ENCODE measurements at places on chromosomes 1 and 21.

- no peak for DNase-seq
- H3K27ac ChIP-seq = no peak overlapping the region
- no peak overlapping the region for H3K4me3 ChIP-seq
- H3K4me1 ChIP-seq = peaks cover 23% of the 10 kb centered on the region
- H3K27me3 ChIP-seq = no peaks in the 10 kb centered on the region
These were observed 29.7 kb downstream of the SLC45A1 start for GRCh38 chr1:8347635-8348034.

- no peak overlapping the region for H3K27ac ChIP-seq
- peaks cover 5% of the 10 kb centered on the region for H3K36me3 ChIP-seq
- H3K4me3 ChIP-seq = no peak overlapping the region
These were observed 4.0 kb downstream of the RGS16 start for GRCh38 chr1:182600036-182600713.

DNA sequence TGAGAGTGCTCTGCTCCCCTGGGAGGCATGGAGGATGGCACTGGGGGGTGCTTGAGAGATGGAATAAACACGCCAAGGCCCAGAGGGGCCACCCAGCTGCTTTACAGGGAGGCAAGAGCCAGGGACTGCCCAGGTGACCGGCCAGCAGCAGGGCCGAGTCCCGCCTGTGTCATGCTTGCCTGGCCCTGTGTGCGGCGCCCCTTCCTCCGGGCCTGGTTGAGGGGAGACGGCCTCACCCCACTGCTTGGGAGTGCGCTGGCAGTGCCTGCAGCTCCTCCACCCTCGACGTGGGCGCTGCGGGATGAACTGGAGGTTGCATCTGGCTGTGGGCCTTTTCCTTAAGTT lies 33.1 kb upstream of the COL6A2 start:
- H3K4me3 ChIP-seq = no peak overlapping the region
- H3K27me3 ChIP-seq = peaks cover 4% of the 10 kb centered on the region
- peak overlapping the region; percentile 68 for H3K27ac ChIP-seq

DNA sequence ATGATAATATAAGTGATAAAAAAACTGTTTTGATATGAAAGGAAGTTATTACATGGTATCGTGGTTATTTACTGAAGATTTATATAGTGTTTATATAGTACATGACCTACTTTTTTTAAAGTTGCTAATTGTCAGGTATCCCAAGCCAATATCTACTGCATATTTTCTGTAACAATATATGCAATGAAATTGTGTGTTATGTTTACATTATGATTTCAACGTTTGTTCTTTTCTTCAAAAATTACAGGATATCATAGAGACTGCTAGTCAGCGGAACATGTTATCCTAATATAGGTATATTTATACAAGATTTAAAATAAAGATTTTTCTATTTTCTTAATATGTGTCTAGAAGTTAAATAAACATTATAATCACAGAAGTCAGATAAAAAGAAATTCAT lies 167.5 kb upstream of the DPYD start:
- DNase-seq = no peak
- H3K27ac ChIP-seq = no peak overlapping the region
- H3K36me3 ChIP-seq = no peaks in the 10 kb centered on the region
- no peaks in the 10 kb centered on the region for H3K27me3 ChIP-seq
- no peak overlapping the region for H3K4me3 ChIP-seq

DNA sequence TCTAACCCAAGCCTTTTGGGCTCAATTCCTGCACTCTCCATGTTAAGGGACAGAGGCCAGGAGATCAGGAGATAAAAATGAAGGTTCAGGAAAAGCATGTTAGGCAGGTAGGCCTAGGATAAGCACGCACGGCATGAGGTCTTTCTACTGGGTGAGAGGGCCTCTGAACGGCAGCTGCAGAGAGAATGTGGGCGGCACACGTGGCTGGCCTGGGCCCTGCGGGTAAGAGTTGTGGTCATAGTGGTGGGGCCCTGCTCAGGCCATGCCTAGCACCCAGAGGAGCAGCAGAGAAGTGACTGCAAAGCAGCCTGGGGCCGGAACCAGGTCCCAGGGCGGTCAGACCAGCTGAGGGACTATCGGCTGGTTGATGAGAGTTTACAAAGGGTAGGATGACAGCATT lies 7.5 kb upstream of the FOXO6 start:
- H3K27me3 ChIP-seq = no peaks in the 10 kb centered on the region
- DNase-seq = peak; percentile 8
- no peaks in the 10 kb centered on the region for H3K36me3 ChIP-seq
- H3K4me3 ChIP-seq = no peak overlapping the region
- no peak overlapping the region for H3K27ac ChIP-seq
- H3K4me1 ChIP-seq = no peaks in the 10 kb centered on the region

GRCh38 chr1:4957027-4957426 lies 302.6 kb downstream of the AJAP1 start:
- H3K27ac ChIP-seq = no peak overlapping the region
- peaks cover 15% of the 10 kb centered on the region for H3K27me3 ChIP-seq
- H3K4me3 ChIP-seq = no peak overlapping the region
- no peaks in the 10 kb centered on the region for H3K4me1 ChIP-seq

DNA sequence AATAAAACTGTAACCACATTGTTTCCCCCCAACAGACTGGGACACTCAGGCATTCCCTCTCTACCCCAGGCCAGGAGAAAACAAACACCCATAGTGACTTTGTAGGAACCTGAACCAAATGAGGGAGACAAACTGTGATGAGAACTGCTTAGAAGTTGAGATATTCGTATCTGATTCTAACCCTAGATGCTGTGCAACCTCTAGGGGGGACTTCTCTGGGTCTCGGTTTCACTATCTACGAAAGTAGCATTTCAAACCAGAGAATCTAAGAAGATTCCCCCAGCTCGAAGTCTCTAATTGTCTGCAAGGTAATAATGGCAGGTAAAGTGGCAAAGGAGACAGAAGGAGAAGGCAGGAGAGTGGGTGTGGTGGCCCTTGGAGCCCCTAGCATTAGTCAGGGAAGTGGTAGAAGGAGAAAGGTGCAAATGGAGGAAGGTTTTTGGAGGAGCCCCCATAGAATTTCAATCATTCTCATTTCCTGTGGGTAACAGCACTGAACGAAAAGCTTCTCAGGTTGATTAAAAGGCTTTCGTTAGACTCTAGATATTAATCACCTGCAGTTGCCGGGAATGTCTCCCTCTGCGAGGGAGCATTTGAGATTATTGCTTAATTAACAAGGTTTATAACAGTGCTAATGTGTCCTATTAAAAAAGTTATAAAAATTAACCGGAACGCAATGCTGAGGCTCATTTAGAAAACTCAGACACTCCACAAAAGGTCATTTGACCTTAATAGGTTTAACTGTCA lies 46.4 kb downstream of the BEND5 start:
- no peak overlapping the region for H3K4me3 ChIP-seq
- no peaks in the 10 kb centered on the region for H3K27me3 ChIP-seq
- no peak for DNase-seq

- H3K27me3 ChIP-seq = no peaks in the 10 kb centered on the region
- peak overlapping the region; percentile 79 for H3K27ac ChIP-seq
- peaks cover 35% of the 10 kb centered on the region for H3K4me1 ChIP-seq
These were observed 72.1 kb downstream of the SKI start for GRCh38 chr1:2300004-2300771.

DNA sequence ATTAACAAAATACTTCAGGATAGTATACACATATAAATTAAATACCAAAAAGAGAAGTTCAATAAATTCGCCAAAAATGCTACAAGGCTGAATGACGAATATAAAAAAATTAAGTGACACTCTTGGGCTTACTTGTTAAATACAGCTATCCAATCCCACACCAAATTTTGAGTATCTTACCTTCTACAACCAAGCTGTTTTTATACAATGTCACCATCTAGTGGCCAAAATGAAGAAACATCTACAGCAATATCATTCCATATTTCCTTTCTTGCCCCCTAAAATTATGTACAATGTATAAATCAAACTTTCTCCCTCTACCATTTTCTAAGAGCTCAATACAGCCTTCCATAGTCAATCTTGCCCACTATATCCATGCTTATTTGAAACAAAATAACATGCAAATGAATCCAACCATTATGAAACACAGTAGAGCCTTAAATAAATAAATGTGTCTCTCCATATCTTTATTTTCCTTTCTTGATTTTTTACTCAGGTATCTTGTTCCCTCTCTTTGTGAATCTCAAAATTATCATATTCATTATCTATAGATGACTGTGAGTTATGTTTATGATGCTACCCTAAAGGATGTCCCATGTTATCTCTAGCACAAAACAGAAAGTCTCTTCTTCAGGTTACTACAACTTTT lies 86.3 kb downstream of the ACBD6 start:
- DNase-seq = no peak
- H3K4me3 ChIP-seq = no peak overlapping the region
- H3K4me1 ChIP-seq = no peaks in the 10 kb centered on the region
- H3K36me3 ChIP-seq = no peaks in the 10 kb centered on the region

DNA sequence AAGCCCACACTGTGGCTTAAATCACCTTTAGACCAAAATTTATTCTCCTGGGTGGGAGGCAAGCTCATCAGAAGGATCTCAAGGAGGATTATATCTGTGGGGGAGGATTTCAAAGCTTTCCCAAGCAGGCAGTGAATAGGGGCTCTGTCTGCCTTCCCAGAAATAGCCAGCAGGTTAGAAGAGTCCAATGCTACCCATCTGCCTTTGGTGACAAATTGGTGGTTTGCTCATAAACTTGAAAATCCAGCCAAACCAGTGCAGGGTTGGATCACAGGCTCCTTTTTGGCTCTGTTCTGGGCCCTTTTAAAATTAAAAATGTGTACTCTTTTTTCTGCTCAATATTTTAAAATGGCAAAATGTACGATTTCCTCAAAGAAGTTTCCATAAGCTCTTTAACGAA lies 118.9 kb upstream of the ZC3H11B start:
- no peak for DNase-seq
- no peaks in the 10 kb centered on the region for H3K36me3 ChIP-seq
- H3K27me3 ChIP-seq = no peaks in the 10 kb centered on the region
- H3K4me3 ChIP-seq = no peak overlapping the region

DNA sequence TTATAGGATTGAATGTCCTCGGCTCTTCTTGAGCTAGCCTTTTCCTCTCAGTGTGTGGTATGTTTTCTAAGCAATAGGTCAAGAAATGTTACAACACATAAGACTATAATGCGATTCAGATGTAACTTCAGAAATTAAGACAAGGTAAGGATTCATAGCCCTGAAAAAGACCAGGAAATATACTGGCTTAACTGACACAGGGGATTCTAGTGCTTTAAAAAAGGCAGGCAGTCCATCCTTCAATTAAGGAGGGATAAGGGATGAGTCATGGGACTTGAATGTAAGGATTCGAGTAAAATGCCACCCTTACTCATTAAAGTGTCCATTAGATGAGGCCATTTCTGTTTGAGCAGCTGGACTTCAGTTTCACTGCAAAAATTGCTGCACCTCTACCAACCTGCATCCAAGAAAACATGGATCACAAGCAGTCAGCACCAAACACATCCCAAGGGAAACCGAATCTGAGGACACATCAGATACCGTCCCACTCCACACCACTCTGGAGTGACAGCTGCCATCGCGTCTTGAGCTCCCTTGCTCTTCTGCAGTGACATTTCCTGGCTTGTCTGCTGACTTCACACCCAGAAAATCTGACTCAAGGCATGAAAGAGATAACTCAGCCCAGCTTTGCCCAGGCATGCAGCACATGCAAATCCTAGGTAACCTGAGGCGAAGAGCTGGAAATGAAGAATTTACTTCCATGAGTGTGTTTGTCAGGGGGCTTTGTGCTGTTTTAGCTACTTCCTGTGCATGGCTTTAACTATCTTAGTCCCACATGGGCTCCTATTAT lies 37.8 kb downstream of the NGF start:
- no peak overlapping the region for H3K4me3 ChIP-seq
- no peaks in the 10 kb centered on the region for H3K4me1 ChIP-seq
- H3K27me3 ChIP-seq = no peaks in the 10 kb centered on the region
- DNase-seq = no peak

GRCh38 chr1:202365092-202365815 lies 16.8 kb downstream of the PPP1R12B start:
- no peaks in the 10 kb centered on the region for H3K27me3 ChIP-seq
- no peaks in the 10 kb centered on the region for H3K36me3 ChIP-seq

GRCh38 chr21:28937737-28938136 lies 54.9 kb downstream of the LTN1 start:
- no peak overlapping the region for H3K27ac ChIP-seq
- DNase-seq = no peak
- no peak overlapping the region for H3K4me3 ChIP-seq
- no peaks in the 10 kb centered on the region for H3K4me1 ChIP-seq
- H3K27me3 ChIP-seq = no peaks in the 10 kb centered on the region

DNA sequence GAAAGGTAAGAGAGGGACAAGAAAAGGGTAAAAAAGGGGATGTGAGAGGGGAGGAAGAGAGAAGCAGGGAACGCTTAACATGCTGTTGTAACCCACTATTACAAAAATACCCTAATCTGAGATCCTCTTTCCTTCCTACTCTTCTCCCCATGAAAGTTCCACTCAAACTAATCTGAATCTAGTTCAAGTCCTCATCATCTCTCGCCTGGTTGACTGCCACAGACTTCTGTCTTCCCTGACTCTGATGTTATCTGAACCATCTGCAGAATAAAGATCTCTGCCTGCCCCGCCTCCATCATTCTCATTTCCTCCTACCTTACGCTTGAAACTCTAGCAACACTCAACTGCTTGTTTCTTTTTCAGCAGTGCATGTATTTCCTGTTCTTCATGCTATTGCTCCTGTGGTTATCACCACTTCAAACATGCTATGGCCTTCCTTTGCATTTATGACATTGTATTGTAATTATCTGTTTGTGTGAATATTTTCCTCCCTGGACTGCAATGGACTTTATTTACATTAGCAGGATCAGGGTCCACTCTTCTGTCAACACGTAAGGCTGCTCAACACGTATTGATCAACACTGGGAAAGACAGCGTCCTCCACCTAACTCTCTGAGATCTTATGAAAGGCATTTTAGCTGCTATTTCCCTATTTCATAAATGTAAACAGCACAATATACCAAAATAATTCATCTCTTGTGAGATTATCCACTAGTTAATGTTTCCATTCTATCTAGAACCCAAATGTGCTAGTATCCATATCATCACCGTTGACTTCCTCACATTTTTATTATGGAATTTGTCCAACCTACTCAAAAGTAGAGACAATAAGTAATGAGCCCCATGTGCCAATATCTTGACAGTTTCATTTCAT lies 215.5 kb upstream of the USP25 start:
- H3K4me1 ChIP-seq = no peaks in the 10 kb centered on the region
- H3K36me3 ChIP-seq = no peaks in the 10 kb centered on the region
- no peak for DNase-seq

DNA sequence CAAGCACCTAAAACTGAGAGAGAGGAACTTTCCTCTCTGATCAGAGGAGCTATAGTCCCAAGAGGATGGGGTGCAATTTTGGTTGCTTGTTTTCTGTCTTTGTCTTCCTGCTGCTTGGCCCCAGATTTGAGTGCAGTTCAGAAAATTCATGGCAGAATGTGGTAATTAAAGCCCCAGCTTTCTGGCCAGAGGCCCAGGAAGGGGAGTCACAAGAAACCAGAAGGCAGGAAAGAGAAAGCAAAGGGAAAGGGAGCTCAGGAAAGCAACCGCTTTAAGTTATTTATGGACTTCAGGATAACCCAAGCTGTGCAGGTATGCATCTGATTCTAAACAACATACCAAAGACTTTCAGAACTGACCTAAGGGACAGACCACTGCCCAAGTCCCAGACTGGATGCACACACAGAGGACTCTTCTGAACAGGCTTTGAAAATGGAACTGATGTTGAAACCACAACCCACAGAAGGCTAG lies 88.8 kb downstream of the ST3GAL3 start:
- no peak for DNase-seq
- H3K4me3 ChIP-seq = no peak overlapping the region
